HS-5 (cell line): ENCODE measurements at places on chromosomes 4 and X.

GRCh38 chr4:61604054-61604453 lies 403.9 kb downstream of the ADGRL3 start:
- no peak for DNase-seq

DNA sequence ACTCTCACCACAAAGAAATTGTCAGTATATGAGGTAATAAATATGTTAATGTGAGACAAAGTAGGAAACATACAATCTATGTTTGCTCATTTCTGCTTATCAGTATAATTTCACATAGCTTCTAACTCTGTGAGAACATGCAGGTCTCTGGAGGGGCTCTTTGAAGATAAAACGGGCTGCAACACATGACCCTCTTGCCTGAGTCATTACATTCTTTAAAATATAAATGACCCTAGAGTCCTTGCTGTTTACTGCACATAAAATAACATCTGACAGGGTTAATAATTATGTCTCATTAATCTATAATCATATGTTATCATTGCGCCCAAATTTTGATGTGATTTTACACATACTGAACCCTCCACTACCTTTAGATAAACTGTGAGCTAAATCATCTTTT lies 681.5 kb downstream of the ARAP2 start:
- DNase-seq, result no peak

DNA sequence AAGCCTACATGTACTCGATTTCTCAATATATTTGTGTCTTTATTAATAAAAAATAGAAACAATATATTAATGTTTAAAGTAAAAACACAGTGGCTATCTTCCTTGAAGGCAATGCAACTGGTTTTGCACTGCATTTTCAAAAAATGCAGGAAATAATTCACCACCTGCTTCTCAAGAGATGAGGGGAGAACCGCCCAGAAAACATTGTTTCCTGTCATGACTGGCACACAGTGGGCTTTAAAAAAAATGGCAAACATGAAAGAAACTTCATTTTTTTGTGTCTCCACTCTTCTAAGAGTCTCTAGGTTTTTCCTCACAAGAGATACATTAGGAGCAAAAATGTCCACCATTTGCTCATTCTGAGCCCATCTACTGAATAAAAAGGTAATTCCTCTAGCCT lies 50.8 kb upstream of the C4orf50 start:
- no peak for DNase-seq

- no peak for DNase-seq
These were observed 726.5 kb downstream of the FAM133A start for GRCh38 chrX:94400488-94400887.

DNA sequence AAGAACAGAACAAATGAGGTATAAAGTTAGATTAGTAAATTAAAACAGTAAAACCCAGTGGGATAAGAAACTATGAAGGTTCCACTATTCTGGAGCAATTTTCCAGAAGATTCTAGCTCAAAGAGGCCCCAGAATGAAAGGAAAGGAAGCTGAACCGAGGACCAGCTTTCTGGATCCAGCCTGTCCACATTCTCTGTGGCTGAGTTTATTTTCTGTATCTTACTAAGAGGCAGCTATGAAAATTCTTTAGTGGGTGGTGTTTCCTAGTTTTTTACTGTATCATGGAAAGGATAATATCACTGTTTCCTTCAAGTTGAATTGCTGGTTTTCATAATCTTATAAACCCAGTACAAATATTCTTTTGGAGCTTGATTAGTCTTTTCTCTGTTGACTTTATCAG lies 11.8 kb downstream of the DAPP1 start:
- no peak for DNase-seq

DNA sequence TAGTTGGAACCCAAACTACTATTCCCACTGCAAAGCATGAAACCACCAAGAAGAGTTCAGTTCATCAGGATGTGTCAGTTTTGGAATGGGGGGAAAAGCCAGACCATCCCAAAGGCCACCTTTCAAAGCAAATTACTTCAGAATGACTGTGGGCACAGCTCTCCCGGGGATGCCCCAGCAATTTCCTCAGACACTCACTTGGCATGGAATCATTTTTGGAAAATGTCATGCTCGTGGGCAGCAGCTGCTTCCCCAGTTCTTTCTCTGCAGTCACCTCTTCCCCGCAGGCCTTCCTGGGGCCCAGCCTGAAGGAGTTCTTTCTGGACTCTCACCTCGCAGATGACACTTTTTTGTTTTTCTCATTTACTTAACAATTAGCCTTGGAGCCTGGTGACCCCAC lies 350.3 kb downstream of the NR3C2 start:
- DNase-seq, result no peak

DNA sequence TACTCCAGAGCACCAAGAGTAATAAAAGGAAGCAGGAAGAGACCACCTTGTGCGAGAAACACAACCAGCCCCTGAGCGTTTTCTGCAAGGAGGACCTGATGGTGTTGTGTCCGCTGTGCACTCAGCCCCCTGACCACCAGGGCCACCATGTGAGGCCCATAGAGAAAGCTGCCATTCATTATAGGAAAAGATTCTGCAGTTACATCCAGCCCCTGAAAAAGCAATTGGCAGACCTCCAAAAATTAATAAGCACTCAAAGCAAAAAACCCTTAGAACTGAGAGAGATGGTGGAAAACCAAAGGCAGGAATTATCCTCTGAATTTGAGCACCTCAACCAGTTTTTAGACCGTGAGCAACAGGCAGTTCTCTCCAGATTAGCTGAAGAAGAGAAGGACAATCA lies 5.7 kb downstream of the TRIM75 start:
- no peak for DNase-seq

GRCh38 chr4:41715155-41715554 lies 33.4 kb downstream of the PHOX2B start:
- DNase-seq, result no peak

GRCh38 chrX:132561974-132562373 lies 73.1 kb upstream of the MBNL3 start:
- DNase-seq, result no peak

GRCh38 chr4:91829531-91829930 lies 474.2 kb upstream of the GRID2 start:
- no peak for DNase-seq
